ENCODE measurements at places on chromosomes 2 and 18.

DNA sequence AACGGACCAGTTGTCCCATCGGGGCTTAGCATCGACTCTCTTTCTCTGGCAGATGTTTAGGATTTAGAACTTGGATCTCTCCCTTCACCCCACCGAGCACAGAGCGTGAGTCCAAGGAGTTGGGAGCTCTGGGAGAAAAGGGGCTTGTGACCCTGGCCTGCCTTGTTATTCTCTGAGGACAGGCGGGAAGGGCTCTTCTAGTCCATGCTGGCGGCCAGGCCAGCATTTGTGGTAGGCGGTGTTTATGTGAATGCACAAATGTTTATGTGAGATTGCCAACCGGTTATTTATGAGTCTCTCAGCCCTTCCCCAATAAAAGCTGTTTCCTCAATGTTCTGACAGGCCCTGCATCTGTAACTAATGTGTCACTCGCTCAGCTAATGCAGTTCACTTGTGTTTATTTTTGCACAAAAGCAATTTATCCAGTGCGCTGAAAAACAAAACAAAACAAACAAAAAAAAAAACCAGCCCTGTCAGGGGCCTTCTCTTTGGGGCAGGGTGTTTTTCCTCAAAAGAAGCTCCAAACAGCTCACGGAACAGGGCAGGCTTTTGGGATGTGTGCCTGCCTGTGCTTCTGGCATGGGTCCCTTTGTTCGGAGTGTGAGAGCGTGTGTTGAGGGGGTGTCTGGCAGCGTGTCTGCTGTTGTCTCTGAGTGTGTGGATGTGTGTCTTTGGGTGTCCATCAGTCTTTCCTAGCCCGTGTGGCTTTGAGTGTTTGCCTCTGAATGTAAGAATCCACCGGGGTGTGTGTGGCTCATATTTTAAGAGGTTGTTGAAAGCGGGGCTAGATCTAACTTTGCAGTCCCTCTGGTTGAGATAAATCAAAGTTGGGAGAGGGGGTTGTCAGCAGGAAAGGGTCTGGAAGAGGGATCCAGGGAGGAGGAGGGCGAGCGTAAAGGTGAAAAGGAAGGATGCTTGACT, 52.8 kb upstream of the HAAO start:
- DNase-seq = no peak

DNA sequence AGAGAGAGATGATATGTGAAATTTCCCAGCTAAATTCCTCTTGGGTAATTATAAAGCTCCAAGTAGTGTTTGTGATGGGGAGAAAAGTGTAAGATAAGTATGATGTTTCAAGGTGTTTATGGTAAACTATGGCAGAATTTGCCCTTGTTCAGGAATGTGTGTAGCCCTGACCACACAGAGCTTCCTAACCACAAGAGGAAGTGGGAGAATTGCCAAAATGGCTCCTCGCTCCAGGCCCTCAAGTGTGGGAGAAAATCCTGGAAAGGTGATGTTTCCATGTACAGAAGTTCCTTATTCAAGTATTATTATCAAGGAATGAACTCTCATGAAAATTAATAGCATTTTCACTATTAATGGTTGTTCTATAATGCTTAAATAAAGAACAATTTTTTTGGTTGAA, 878.3 kb downstream of the TDRD15 start:
- no peak for DNase-seq

- DNase-seq = no peak
Measured at GRCh38 chr18:74331404-74331803, 15.8 kb downstream of the C18orf63 start.

DNA sequence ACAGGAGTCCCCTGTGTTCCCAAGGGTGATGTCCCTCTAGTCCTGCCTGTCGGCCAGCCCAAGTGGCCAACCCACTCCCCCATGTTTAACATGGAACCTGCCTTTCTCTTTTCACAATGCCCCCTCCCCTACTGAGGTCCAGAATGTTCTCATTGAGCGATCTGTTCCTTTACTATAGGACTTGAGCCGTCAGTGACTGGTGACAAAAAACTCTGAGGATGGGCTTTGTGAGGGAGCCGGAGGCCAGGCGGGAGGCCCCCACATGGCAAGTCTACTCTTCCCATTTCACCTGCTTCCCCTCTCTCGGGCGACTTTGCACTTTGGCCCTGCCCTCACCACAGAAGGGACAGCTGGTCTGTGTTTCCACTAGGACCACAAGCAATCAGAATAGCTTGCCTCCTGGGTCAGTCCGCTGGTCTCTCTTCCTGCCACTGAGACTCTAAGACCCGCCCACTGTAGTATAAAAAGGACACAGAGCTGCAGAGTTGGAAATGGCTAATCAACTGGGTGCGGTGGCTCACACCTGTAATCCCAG, 146.5 kb upstream of the RAB12 start:
- DNase-seq = no peak

DNA sequence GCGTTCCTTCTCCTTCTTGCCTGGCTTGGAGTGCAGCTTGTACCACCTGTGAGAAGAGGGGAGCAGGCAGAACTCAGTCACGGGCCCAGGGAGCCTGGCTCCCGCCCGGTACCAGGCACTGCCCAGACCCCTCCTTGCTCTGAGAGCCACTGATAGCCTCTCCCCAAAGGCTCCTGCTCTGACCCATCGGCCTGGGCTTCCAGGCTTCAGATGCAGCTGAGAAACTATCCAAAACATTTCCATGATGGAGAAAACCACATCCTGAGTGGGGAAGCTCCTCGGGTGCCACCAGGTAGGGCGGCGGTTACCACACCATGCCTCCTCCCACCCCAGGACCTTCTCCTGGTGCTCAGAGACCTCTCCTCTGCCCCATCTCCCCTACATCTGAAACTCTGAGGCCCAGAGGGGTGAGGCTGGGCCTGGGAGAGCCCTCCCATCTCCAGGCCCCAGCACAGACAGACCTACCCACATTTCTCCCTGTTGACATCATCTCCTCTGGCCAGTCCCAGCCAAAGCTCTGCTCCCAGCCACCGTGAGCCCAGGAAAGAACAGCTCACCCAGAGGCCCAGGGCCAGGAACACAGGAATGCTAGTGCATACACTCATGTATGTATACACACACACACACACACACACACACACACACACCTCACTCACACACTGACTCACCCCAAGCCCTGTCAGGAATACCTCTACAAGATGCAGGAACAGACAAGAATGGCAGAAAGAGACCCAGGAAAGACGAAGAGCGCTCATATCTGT, 17.9 kb upstream of the SFXN5 start:
- no peak for DNase-seq

DNA sequence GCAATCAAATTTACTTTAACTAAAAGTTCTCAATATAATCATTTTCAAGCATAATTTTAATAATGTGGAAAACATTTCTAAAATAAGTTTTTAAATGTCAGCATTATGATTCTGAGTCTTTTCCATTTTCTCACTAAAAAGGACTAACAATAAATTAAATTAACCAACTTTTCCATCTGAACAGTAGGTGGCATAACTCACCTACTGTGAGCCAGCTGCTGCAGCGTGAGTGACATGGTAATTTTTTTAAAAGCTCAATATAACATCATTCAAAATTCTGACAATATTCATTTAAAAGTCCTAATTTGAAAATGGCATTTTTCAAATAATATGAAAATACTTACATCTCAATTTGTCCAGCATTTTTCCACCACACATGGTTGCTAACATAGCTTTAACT, 66.5 kb downstream of the DTNB start:
- DNase-seq = peak; percentile 14

DNA sequence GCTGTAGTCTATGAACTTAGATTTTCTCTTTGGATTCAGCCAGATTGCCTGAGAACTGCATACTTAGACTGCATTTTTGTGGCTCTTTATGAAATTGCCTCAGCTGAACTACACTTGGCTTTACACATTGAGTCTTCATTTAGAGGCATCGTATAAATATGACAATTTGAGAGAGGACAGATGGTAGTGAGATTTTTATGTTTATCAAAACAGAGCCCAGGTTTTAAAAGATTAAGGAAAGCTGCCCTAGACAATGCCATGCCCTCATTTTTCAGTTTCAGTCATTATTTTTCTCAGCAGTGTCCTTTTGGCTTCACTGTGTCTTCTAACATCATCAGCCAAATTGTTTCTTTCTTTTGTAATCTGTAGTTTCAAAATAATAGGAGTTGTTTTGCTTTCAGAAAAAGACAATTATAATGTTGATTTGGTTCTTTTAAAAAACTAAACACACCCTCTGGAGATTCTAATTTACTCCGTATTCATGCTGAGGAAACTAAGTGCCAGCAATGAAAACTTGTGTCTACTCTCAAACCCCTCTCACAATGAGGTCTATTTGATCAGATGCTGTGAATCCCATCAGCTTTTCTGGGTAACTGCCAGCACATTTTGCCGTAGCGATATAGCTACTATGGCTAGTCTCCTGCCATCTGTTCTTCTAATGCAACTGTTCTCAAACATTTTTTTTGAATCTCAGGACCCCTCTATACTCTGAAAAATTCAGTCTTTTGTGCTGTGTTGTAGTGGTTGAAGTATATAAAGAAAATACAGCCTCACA, 46.2 kb downstream of the TWSG1 start:
- no peak for DNase-seq

DNA sequence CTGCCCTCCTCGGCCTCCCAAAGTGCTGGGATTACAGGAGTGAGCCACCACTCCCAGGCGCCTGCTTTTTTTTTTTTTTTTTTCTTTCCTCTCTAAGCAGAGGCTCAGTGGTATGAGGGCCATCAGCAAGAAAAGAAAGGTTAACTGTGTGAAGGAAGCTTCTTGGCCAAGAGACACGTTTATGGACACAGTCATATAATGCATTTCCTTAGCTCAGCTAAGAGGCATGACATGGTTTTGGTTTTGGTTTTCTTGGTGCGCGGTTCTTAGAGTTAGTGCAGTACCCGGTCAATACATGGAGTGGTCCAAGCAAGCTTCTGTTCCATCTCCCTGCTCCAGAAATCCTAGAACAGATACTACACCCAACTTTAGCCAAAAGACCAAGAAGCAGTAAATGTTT, 42.6 kb downstream of the RALBP1 start:
- DNase-seq = no peak

DNA sequence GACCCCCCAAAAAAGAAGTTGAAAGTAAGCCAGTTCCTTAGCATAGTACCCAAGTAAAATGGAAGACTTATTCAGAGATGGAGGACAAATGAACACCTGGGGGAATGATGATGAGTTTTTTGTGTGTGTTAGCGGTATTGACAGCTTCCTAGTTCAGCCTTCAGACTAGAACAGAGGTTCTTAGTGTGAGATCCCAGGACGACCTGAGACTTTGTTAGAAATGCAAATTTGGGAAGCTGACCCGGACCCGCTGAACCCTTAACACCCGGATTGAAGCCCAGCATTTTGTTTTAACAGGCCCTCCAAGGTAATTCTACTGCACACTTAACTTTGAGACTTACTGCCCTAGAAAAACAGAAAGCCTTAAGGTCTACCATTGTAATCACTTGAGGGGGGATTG, 20.3 kb downstream of the SPOPL start:
- DNase-seq = no peak

- no peak for DNase-seq
Measured at GRCh38 chr2:168819050-168819715, 16.7 kb downstream of the NOSTRIN start.

DNA sequence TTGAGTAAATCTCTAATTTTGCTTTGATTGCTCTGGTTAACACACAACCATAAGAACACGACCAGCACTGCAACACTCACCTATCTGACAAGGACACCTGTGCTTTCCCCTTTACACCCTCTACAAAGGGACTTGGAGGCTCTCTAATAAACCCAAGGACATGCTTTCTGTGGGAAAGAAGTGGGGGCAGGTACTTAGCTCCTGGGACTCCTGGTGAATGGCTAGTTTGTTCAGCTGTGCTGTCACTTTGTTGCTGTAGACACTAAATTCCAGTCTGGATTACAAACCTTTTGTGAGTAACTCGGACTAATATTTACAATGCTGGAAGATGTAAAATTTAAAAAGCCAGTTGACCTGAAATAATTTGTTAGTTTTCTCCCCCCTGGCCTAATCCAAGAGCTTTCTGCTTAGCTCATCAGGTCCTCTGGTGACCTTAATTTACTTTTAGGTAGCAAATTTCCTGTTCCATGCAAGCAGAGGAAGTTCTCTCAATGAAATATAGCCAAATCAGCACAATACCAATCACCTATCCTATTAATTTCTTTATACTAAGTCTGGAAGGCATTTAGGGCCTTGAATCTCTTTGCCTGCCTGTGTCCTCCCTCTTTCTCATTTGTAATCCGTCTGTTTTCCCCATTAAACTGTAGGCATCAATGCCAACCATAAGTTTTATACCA, 67.5 kb downstream of the PLCL1 start:
- DNase-seq = no peak

- DNase-seq = no peak
Measured at GRCh38 chr2:9627310-9627709, 3.5 kb downstream of the YWHAQ start.

Measured in germinal center (tissue), 1 donor.